ENCODE measurements at places on chromosomes 1 and 21. TPM values are rescaled to one million over a fixed set of nuclear protein-coding genes. Genes with fewer than 3 reads are reported as not detected.

DNA sequence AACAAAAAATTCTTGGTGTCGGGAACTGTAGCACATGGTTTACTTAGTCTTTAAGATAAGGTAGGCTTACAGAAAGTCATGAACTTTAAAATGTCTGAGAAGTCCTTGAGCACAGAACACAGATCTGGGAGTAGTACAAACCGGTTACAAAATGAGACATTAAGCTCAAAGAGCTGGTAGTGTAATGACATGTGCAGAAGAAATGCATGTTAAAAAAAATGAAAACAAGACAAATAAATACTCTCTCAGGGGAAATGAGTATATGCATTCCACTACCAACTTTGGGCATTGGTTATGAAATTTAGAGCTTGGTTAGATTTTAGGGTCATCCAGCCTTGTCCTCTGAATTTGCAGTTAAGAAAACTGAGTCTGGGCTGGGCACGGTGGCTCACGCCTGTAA, 91.5 kb upstream of the F3 start:
- DNase-seq, result peak; percentile 30

Gene VWA1
- total RNA-seq, result 0.12 TPM

GRCh38 chr1:213131851-213132655, 81.0 kb downstream of the RPS6KC1 start:
- DNase-seq, result no peak

- DNase-seq, result peak; percentile 22
Observed at GRCh38 chr1:91428182-91428798, 23.7 kb upstream of the HFM1 start.

- peak; percentile 97 for DNase-seq
Observed at GRCh38 chr1:231139659-231140654, 21.9 kb upstream of the TRIM67 start.

Gene WNT9A
- total RNA-seq, result 0.37 TPM

GRCh38 chr1:170309389-170310013, 163.7 kb downstream of the NTMT2 start:
- DNase-seq, result peak; percentile 83

- no peak for DNase-seq
Observed at GRCh38 chr1:202711949-202712635, 1.8 kb upstream of the SYT2 start.

DNA sequence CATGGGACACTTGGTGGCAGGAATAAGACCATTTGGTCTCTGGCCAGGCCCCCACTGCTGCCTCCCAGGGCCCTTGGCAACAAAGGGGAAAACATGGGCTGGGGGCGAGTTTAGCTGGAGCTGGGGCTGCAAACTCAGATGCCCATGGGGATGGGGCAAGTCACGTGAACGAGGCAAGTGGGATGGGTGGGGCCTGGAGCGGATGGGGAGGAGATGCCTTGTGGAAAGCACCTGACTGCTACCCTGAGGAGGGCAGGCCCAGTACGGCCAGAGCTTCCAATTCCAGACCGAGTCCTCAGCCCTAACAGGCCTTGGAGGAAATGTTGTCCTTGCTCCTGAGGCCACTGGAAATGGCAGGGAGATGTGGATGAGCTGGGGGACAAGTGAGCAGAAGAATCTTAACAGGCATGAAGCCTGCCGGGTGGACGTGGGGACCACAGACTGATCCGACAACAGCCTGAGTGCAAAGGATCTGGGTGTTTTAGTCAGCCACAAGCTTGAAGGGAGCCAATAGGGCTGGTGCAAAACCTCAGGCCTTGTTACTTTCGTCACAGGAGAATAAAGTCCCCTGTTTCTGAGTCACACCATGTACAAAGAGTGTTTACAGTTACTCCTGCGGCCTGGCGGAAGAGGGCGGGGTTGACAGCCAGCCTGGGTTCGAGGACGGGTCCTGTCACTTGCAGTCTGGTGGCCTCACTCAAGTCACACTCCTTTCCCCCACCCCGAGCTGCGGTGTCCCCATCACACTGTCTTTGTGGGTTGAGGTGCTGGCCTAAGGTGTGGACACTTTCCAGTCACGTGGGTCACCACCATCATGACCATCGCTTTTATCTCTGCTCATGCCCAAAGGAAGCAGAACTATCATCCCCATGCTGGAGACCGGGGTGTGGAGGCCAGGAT, 19.1 kb downstream of the RUNX3 start:
- peak; percentile 94 for DNase-seq

DNA sequence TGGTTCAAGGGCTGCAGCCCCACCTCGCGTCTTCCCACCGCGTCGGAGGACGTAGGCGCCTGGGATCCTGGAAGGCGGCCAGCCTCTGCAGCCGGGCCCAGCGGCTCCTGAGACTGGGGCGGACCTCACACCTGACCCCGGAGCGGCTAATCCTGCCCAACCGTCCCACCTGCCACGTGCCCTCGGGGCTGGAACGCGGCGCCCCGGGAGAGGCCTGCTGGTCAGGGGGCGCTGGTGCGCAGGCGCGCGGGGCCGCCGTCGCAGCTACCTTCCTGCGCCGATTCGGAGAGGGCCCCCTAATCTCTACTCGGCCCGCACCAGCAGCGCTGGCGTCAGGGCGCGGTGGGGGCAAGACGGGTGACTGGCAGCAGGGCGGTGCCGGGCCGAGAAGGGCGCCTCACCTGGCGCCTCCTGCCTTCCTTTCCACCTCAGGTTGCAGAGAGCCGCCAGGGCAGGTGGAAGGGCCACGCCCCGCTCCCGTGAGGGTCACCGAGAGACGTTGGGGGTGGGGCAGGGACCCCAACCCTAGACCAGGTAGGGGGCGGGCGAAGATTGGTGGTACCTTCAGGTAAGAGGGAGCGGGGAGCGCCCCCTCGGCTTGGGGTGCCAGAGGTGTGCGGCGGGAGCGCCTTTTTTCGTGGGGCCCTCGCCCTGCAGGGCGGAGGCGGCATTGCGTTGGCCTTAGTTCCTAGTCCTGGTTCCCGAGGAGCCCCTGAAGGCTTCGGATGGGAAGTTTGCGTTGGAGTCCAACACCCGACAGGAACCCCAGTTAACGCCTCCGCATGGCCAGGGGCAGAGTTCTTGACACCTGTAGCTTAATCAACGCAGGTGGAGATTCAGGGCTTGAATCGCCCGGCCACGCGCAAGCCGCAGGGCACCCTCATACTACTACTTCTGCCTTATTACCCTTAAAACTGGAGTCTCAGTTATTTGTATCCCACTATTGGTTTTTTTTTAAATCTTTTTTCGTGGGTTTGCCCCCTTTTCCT, at the start of gene TDRD5:
Gene TDRD5, plus strand, starts transcription at position 241 of the 989 bp plus-strand sequence. CDS start 784 bp downstream, outside the sequence.
- no peak for DNase-seq

Gene MIXL1
- total RNA-seq, result not detected

- DNase-seq, result peak; percentile 23
Observed at GRCh38 chr1:34970829-34971228, 14.3 kb downstream of the TMEM35B start.

- DNase-seq, result no peak
Observed at GRCh38 chr1:48807554-48808260, 31.0 kb upstream of the BEND5 start.

GRCh38 chr1:167110586-167110985, 16.7 kb downstream of the STYXL2 start:
- DNase-seq, result no peak

DNA sequence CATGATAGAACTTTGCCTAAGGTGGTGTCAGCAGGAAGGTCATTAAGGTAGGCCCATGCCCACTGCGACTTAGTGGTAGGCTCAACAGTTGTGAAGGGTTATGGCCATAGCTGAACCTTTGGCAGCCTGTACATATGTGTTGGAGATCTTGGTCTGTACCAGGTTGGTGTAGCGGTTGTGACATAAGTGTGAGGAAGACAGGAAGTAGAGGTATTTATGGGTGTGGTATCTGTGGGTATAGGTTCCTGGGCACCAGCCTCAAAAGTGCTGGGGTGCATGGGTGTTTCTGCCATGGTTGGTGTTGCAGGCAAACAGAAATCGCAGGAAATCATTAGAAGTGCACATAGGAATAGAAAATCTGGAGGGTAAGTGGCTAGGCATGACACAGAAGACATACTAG, 18.6 kb upstream of the LRIF1 start:
- DNase-seq, result no peak

DNA sequence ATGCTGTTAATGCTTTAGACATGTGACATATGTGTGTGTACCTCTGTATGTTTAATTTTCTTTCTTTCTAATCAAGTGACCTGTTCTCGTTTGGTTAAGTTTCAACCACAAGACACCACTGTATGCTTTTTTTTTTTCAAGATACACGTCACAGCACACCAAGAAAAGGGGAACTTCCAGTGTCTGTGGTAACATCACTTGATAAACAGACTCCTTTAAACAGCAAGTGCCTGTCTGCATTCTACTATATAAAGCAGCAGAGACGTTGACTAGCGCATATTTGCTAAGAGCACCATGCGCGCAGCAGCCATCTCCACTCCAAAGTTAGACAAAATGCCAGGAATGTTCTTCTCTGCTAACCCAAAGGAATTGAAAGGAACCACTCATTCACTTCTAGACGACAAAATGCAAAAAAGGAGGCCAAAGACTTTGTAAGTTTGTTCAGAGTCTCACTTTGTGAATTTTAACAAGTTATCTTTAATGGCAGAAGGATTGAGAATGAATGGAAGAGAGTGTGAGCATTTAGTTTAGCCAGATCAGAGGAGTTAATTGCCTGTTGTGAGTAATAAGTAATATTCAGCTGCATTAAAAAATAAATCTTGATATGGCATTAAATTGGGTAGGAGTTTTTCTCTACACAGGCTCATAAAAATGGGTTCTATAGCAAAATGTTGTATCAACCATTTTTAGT, at the start of gene RGS1:
Gene RGS1, plus strand, starts transcription at position 275 of the 691 bp plus-strand sequence. Its CDS starts 20 bp downstream, at position 295.
- DNase-seq, result no peak

Gene CAPZA1
- 259 TPM for total RNA-seq

DNA sequence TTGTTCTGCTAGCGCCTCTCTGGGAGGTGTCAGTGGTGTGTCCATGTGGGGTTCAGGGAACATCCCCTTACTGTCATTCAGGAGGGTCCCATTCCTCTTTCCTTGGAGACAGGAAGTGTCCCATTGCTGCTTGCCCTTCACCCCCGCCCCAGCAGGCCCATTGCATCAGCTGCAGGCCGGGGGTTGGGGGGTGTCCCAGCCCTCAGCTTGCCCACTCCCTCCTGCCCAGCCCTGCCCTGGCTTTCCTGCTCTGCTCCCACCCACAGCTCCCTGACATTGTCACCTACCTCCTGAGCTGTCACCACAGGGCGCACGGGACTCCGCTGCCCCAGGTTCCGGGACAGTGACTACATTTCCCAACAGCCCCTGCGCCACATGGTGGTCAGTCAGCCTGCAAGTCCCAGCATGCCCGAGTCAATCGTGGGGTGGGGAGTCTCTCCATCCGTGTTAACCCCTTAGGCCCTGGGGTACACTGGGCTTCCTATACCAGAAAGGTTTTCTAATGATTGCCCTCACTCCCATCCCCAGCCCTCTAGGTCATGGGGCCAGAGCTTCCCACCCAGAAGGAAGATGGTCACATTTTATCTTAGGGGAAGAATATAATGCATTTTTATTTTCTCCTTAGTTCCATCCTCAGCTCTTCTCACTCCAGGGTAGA, at the start of gene INPP5B:
Gene INPP5B, minus strand, starts transcription at position 351 of the 658 bp plus-strand sequence. CDS start 745 bp downstream, outside the sequence.
- DNase-seq, result no peak

GRCh38 chr1:216193839-216194443, 229.3 kb downstream of the USH2A start:
- DNase-seq, result no peak

Gene FMN2
- total RNA-seq, result 19.2 TPM
